GM20000 (cell line): ENCODE measurements at places on chromosomes 5 and 9.

DNA sequence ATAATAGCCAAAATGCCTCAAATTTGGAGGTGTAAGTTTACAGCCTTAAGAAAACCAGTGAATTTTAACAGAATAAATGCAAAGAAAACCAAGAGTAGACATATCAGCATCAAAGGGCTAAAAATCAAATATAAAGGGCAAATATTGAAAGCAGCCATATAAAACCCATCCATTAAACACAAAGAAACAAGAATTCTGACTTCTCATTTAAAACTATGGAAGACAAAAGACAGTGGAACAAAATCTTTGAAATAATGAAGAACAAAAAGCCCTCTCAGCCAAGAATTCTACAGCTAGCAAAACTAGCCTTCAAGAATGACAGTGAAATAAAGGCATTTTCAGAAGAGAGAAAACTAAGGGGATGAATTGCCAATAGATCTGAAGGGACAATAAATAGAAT, 91.3 kb upstream of the FST start:
- DNase-seq = no peak

DNA sequence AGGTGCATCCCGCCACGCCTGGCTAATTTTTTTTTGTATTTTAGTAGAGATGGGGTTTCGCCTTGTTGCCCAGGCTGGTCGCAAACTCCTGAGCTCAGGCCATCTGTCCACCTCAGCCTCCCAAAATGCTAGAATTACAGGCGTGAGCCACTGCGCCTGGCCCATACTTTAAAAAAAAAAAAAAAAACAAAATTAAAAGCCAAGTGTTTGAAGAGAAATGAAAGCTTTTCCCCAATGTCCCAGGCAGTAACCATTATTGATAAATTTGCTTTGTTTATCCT, 9.5 kb downstream of the PRRC2B start:
- no peak for DNase-seq

DNA sequence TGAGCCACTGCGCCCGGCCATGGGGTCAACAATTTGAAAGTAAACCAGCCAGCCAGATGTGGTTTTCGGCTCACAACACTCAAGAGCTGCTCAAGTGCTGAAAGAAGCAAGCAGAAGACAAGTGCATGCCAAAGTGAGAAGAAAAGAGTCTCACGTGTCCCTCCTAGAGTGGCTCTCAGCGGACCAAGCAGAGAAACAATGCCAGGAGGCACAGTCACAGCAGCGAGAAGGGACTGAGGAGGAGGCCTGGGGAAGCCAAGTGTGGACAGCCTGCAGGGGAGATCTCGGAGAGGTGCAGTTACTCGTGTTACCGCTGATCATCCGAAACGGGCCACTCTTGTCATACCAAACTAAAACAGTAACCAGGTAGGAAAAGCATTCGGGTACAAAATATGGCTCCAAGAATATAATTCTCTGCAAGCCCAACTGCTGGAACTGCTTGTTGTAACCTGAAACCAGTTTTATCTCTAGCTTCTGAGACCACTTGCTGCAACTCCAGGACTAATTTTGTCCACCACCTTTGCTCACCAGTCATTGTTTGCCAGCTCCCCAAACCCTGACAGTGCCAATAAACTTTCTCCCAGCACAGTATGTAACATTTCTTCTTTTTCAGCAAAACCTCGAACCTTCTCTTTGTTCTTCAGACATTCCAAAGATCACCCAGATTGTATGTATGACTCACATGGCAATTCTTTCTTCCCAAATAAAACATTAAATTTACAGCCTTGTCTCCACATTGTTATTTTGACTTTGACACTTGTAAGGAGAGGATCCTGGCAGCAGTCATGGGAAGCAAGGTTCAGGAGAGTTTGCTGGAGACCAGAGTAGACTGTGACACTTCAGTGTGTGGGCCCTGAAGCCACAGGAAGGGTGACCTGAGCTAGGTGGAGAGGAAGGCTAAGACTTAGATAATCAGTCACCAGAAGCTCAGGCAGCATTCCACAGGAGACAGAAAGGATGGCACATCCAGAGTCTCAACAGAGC, 6.3 kb downstream of the SLC35D2 start:
- no peak for DNase-seq

- DNase-seq = no peak
Observed at GRCh38 chr9:82543726-82544125, 519.2 kb downstream of the RASEF start.

DNA sequence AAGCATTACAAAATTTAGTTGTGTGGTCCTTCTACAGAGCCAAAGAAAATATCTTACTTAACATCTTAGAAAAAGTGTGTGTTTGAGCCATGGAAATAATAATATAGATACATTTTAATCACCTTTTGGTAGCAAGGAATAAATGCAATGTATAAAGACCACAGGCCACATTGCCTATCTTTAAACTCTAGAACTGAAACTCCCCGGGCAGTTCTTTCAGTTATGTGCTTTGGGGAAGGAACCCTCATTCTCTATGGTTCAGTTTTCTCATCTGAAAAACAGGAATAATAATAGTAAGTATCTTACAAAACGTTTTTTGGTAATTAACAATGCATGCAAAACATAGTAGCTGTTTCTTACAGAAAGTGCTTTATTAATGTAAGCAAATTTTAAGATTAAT, 67.8 kb upstream of the GABRB2 start:
- DNase-seq = no peak

- no peak for DNase-seq
Observed at GRCh38 chr9:123860603-123861002, 69.3 kb downstream of the DENND1A start.

GRCh38 chr5:172303162-172303561, 19.6 kb upstream of the UBTD2 start:
- DNase-seq = no peak

DNA sequence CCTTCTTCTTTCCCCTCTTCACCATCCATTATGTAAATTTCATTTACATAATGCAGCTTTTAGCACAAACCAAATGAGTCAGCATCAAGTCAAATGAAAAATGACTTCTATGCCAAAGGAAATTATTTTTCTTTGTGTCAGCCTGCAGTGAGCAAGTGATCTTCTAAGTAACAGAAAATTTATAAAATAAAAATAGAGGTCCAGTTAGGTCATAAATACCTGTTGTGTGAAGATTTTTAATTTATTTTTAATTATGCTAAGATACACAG, 16.7 kb upstream of the THG1L start:
- DNase-seq = no peak

DNA sequence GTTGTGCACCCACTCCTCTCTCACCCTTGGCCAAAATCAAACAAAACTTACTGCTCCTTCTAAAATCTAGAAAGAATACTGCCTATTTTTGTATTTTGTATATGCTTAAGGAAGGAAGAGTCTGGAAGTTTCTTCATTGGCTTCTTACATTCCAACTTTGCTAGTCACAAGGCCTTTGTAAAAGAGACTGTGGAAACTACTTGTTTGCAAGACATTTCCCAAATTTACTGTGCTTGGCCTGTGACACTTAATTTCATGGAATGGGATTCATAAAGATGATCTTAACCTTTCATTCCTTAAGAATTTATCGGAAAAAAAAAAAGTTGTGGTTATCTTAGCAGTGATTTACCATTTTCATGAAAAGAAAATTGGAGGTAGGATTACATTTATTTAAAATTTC, 208.9 kb downstream of the VPS13A start:
- DNase-seq = no peak
